ENCODE measurements at places on chromosomes 3 and 15. TPM values are rescaled to one million over a fixed set of nuclear protein-coding genes. Genes with fewer than 3 reads are reported as not detected.
A peak's percentile ranks its signal among the peaks of the same experiment; 100 is the strongest.

APEH gene
- 115 TPM for total RNA-seq

CFAP161 gene
- not detected for total RNA-seq

HIGD2B gene
- total RNA-seq = not detected

FBXW12 gene
- not detected for total RNA-seq

PCYT1A gene
- 62.9 TPM for total RNA-seq

TOPAZ1 gene
- total RNA-seq = not detected

STRA6 gene
- total RNA-seq = not detected

TMEM44 gene
- 2.6 TPM for total RNA-seq

RARRES1 gene
- total RNA-seq = 0.97 TPM

GRCh38 chr15:95869920-95870319 is 460.6 kb upstream of the NR2F2 start:
- H3K4me1 ChIP-seq = no peaks in the 10 kb centered on the region
- DNase-seq = no peak
- H3K36me3 ChIP-seq = no peaks in the 10 kb centered on the region
- no peak overlapping the region for H3K4me3 ChIP-seq
- no peak overlapping the region for H3K27ac ChIP-seq

GRCh38 chr15:89075846-89076245 is 12.4 kb upstream of the ABHD2 start:
- no peaks in the 10 kb centered on the region for H3K36me3 ChIP-seq
- H3K4me3 ChIP-seq = no peak overlapping the region
- H3K4me1 ChIP-seq = no peaks in the 10 kb centered on the region
- H3K27me3 ChIP-seq = no peaks in the 10 kb centered on the region

DNA sequence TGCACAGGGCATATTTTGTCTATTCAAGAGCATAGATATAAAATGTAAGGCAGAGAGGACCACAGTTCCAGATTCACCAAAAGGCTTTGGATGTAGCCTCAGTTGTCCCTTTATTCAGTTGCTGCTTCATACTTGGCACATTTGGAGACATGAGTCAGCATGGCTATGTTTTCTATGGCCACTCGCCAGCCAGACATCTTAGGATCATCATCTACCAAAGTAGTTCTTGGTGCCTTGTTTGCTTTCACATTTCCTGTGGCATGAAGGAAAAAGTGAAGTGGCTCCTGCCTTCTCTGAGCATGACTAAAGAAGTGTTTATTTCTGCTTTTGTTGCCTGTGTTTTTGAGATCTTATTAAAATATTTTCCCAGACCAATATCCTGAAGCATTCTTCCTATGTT is 7.2 kb downstream of the SUSD5 start:
- H3K4me3 ChIP-seq = no peak overlapping the region
- H3K27me3 ChIP-seq = no peaks in the 10 kb centered on the region
- no peaks in the 10 kb centered on the region for H3K4me1 ChIP-seq

GRCh38 chr3:45343947-45344346 is 44.4 kb upstream of the LARS2 start:
- H3K36me3 ChIP-seq = no peaks in the 10 kb centered on the region
- H3K4me1 ChIP-seq = no peaks in the 10 kb centered on the region
- no peak overlapping the region for H3K4me3 ChIP-seq
- H3K27me3 ChIP-seq = no peaks in the 10 kb centered on the region
- no peak overlapping the region for H3K27ac ChIP-seq

DNA sequence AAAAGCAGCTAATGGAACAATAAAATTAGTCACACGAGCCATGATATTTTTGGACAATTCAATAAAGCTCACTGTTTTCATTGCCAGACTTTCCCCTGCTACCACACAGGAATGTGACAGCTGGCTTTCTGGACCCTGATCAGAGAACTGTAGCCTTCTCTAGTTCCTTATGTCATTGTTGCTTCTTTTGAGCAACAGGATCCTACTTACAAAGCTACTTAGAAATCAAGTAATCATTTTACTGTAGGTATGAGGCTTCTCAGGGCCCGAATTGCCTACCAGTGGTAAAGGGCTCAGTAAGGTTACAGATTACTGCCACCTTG is 94.3 kb upstream of the AADACL2 start:
- no peak overlapping the region for H3K4me3 ChIP-seq
- H3K36me3 ChIP-seq = no peaks in the 10 kb centered on the region
- no peaks in the 10 kb centered on the region for H3K27me3 ChIP-seq
- no peak for DNase-seq
- peaks cover 8% of the 10 kb centered on the region for H3K4me1 ChIP-seq

- peaks cover 12% of the 10 kb centered on the region for H3K4me1 ChIP-seq
- H3K27ac ChIP-seq = no peak overlapping the region
- no peak overlapping the region for H3K4me3 ChIP-seq
- H3K27me3 ChIP-seq = no peaks in the 10 kb centered on the region
- no peak for DNase-seq
Observed at GRCh38 chr15:36644191-36644896, 64.9 kb downstream of the CDIN1 start.

GRCh38 chr3:60146121-60146520 is 1096.3 kb upstream of the CFAP20DC start:
- no peak overlapping the region for H3K4me3 ChIP-seq
- H3K36me3 ChIP-seq = no peaks in the 10 kb centered on the region
- H3K27ac ChIP-seq = no peak overlapping the region

- H3K27me3 ChIP-seq = no peaks in the 10 kb centered on the region
- H3K27ac ChIP-seq = no peak overlapping the region
- no peak for DNase-seq
Observed at GRCh38 chr3:121152573-121152972, 244.6 kb downstream of the STXBP5L start.

DNA sequence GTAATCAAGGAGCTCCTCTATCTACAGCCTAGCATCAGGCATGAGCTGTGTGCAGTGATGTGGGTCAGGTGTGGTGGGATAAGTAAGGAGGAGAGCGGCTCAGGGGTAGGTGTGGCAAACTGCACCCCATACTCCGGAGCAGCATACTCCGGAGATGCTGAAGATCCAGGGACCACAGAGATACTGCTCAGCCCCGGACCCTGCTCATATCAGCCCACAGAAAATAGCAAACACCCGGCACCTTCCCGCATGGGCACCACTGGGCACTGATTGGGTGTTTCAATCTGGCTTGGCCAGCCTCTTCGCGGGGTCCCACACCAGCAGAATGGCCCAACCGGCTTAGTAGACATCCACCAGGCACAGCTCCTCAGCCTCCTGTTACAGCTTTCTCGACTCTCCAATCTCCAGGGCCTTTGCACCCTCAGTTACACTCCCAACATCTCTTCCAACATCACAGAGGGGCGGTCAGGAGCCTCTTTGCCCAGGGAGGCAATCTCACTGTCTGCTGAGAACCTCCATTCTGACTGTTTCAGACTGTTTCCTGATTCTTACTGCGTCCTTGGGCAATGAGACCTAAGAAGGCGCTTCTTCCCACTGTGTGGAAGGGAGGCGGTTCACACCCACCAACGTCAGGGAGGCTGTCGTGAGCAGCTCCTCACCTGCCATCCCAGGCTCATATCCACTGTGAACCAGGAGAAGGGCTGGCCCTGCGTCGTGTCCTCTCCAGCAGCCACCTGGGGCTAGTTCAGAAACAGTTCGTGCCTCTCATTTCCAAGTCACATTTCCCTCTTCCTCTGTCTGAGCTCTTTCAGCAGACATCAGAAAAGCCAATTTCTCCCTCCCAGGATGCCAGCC is 59.8 kb downstream of the CAPN7 start:
- H3K4me3 ChIP-seq = no peak overlapping the region
- H3K27ac ChIP-seq = no peak overlapping the region
- DNase-seq = no peak
- H3K4me1 ChIP-seq = peaks cover 31% of the 10 kb centered on the region
- no peaks in the 10 kb centered on the region for H3K27me3 ChIP-seq
- no peaks in the 10 kb centered on the region for H3K36me3 ChIP-seq

DNA sequence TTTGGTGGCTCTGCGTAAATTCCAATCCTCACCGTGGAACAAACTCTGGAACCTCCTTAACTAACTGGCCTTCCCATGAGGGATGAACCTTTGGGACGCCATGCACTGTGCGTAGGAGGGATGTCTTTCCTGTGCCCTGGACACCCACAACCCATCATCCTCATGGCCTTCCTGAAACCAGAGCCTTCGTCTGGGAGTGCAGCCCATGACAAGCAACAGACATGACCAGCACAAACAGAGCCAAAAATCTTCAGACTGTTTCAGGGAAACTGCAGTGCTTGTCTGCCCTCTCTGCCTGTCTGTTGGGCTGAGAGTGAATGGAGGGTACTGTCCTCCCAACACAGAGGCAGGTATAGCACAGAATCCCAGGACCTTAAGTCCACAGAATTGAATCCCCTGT is 61.1 kb upstream of the BOC start:
- no peak overlapping the region for H3K27ac ChIP-seq
- no peak for DNase-seq
- peaks cover 21% of the 10 kb centered on the region for H3K4me1 ChIP-seq
- no peaks in the 10 kb centered on the region for H3K36me3 ChIP-seq
- H3K27me3 ChIP-seq = no peaks in the 10 kb centered on the region

DNA sequence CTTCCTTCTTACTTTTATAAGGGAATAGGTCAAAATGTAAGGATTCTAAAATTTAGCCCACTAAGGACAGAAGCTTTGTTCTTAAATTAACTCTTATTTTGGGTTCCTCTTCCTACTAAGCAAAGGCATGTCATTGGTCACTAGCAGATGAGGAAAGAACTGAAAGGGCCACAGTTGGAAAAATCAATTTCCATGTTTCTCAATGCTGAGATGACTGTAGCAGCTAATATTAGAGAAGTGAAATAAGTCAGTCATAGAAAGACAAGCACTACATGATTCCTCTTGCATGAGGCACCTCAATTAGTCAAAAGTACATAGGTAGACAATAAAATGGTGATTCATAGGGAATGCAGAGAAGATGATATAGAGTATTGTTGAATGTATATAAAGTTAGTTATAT is 353.7 kb downstream of the RSL24D1 start:
- no peaks in the 10 kb centered on the region for H3K36me3 ChIP-seq
- H3K4me3 ChIP-seq = no peak overlapping the region
- H3K4me1 ChIP-seq = no peaks in the 10 kb centered on the region
- DNase-seq = no peak
- H3K27me3 ChIP-seq = no peaks in the 10 kb centered on the region

DNA sequence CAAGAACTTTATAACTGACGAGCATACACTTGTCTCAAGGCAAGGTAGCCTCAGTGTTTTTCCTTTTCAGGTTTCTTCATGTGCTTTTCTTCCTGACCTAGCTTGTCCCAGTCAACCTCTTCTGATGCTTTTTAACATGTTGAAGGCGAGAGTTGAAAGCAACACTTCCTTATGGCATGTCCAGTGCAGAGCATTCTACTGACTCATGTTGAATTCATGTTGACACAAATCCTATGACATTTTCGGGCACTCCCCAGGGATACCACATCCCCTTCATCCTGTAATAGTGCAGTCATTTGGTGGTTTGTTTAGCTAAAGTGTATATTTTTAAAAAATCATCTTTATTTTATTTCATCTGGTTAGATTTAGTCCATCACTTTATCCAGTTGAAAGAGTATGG is 75.9 kb upstream of the CBLB start:
- no peaks in the 10 kb centered on the region for H3K36me3 ChIP-seq
- H3K4me1 ChIP-seq = no peaks in the 10 kb centered on the region
- H3K4me3 ChIP-seq = no peak overlapping the region
- DNase-seq = no peak
- H3K27ac ChIP-seq = no peak overlapping the region

GRCh38 chr3:157135671-157136396 is 24.1 kb downstream of the CCNL1 start:
- no peaks in the 10 kb centered on the region for H3K27me3 ChIP-seq
- peaks cover 42% of the 10 kb centered on the region for H3K4me1 ChIP-seq
- peak overlapping the region; percentile 71 for H3K27ac ChIP-seq
- H3K4me3 ChIP-seq = no peak overlapping the region
- no peak for DNase-seq

GRCh38 chr15:27768732-27769475 is 330.2 kb downstream of the OCA2 start:
- H3K4me1 ChIP-seq = no peaks in the 10 kb centered on the region
- no peaks in the 10 kb centered on the region for H3K27me3 ChIP-seq
- H3K4me3 ChIP-seq = no peak overlapping the region
- H3K27ac ChIP-seq = no peak overlapping the region
- DNase-seq = no peak

DNA sequence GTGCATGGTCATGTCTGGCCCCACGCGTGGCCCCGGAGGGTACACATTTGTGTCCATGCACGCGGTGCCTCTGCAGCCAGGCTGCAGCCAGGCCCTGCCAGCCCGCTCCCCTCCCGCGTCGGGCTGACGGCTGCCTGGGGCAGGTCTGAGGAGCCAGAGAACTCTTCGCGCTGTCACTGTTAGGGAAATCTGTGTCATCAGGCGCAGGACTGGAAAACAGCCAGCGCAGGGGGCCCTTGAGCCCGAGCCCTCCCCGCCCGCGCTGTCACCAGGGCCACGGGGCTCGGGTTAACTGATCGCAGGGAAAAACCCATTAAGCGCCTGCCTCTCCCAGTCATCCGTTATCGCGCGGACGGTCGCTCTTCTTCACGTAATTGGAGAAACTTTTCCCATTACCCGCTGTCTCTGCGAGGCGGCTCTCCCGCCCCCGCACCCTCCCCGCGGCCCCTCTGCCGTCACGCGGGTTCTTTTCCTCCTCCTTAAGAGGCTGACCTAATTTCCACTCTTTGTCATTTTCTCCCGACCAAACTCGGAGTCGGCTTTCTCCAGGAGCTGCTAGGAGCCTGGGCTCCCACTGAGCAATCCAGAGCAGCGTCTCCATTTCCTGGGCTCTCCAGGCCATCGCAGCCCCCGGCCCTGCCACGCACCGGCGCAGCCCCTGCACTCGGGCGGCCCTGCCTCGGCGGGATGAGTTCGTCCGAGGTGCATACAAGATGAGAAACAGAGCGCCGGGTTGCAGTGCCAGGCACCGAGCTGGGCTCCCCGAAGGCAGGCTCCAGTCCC is 57.5 kb upstream of the PRR23E start:
- H3K4me1 ChIP-seq = peaks cover 30% of the 10 kb centered on the region
- H3K4me3 ChIP-seq = peak overlapping the region; percentile 59
- H3K36me3 ChIP-seq = no peaks in the 10 kb centered on the region
- DNase-seq = peak; percentile 72
- H3K27ac ChIP-seq = peak overlapping the region; percentile 64

GRCh38 chr3:147428754-147429153 is 19.6 kb downstream of the ZIC1 start:
- no peak overlapping the region for H3K4me3 ChIP-seq
- DNase-seq = no peak
- no peaks in the 10 kb centered on the region for H3K36me3 ChIP-seq
- no peaks in the 10 kb centered on the region for H3K4me1 ChIP-seq
- no peak overlapping the region for H3K27ac ChIP-seq

GRCh38 chr3:46959161-46959511 is 17.4 kb downstream of the CCDC12 start:
- H3K27ac ChIP-seq = peak overlapping the region; percentile 78
- H3K4me1 ChIP-seq = peaks cover 63% of the 10 kb centered on the region
- no peaks in the 10 kb centered on the region for H3K36me3 ChIP-seq
- H3K4me3 ChIP-seq = no peak overlapping the region
- H3K27me3 ChIP-seq = no peaks in the 10 kb centered on the region

DNA sequence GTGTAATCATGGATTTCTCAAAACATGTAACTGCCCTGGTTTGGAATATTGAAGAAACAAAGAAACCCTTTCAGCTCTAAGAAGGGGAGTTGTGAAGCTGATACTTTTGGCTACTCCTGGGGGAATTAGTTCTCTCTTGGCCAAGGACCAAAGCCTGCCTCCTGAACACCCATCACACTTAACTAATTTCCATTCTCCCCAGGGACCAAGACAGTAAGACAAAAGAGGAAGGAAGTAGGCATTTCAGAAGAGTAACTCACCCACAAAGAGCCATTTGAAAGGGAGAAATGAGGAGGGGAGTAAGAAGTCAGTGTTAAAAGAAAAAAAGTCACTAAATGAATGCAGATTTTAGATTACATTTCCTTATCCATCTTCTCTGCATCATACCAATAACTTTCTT is 328.0 kb upstream of the SOX2 start:
- H3K4me3 ChIP-seq = no peak overlapping the region
- H3K36me3 ChIP-seq = no peaks in the 10 kb centered on the region
- H3K27ac ChIP-seq = no peak overlapping the region
- H3K4me1 ChIP-seq = no peaks in the 10 kb centered on the region

Data from psoas muscle (tissue), 8 donors.